ENCODE measurements at places on chromosomes 4 and X.

DNA sequence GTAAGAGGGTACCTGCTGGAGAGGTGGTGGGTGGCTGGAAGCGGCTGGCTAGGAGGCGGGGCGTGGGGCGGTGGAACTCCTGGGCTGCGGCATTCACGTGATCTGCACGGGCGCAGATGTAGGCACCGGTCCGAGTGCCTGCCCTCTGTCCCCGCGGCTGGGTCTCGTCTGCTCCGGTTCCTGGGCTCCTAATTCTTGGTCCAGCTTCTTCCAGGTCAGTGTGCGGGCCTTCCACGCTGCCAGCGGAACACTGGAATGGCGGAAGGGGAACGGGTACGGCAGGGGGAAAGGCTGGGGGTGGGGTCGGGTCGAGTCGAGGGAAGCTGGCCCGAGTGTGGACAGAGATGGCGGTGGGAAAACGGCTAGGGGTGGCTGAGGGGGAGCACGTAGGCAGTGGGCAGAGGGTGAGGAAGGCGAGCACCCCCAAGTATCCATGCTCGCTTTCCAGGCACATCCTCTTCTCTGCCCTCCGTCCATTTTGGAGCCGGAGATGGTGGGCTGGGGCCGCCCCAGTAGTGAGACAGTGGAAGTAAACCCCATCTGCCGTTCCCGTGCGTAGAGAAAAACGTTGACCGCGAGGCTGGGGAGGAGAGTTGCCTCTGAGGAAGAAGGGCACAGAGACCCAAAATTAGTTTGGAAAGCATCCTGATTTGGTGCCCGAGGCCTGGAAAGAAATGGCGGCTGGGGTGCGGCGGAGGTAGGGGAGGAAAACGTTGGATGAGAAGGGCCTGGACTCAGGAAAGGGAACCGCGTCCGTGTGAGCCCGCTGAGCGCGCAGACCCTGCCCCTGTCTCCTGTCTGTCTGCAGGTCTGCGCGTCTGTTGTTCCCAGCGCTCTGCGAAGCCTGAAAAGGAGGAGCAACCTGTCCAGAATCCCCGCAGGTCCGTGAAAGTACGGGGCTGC is at the start of gene TCEAL4:
Gene TCEAL4 (plus strand): TSS at position 105 of the 903 bp plus-strand sequence. CDS start 1,161 bp downstream, outside the sequence.
- no peak for DNase-seq

DNA sequence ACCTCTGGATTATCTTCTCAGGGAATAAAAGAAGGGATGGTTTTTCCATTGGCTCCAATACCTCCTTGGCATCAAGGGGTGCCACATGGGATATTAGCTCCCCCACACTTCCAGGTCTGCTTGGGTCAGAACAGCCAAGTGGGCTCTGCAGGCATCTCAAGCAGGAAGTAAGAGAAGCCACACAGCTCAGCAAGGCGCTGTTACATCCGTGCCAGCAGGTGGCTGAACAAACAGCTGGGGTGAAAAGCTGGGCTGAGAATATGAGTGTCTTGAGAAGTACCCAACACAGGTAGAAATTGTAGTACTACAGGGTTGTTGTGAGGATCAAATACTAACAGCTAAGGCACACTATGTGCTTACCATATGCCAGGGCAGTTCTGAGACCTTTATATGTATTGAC is 76.7 kb upstream of the TMEM150C start:
- no peak for DNase-seq

DNA sequence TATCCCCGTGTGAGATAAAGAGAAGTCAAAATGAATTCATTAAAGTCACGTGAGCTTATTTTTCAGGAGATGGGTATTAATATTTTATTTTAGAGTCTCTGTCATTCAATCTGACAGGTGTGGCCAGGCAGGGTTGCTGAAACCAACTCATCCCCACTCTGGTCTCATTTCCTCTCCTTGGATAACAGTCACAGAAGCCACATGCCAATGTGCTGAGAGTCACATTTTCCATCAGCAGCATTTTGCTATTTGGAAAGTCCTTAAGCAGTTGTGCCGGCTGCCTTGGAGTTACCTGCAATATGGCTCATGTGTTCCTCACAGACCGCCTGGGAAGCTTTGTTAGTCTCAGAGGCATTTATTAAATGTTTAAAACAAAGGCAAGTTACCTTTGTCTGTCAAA is 302.3 kb downstream of the DCHS2 start:
- DNase-seq, result no peak

DNA sequence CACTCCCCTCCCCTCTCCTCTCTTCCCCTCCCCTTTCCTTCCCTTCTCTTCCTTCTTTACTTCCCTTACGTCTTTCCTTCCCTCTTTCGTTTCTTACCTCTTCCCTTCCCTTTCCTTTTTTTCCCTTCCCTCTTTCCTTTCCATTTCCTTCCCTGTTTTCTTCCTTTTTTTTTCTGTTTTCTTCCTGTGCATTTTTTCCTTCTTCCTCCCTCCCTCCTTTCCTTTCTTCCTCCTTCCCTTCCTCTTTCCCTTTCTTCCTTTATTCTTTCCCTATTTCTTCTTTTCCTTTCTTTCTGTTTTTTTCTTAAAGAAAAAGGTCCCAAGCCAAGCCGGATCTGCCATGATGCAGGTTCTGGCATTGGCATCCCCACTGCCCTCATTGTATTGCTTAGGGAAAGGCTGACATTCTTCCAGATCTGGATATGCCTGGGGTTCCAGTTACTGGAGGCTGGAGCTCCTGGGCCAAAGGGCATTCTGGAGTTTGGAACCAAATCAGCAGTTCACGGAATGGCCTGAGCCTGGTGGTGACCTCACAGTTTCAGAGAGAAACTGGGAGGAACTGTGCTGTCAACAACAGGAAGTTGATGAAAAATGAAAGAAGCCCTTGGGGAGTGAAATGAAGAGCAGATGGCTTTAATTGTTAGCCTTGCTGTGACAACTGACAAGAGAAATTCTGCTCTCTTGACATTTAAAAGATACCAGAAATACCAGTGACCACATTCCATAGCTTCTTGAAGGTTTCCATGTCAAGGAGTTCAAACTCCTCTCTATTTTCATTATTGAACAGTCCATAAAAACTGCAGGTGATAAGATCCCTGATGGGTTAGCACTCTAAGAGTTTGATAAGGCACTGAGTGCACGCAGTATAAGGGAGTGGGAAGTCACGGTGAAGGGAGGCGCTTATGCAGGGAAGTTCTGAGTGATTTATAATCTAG is 622.1 kb downstream of the SPRY1 start:
- no peak for DNase-seq

GRCh38 chr4:175447016-175447415 is 365.0 kb downstream of the GPM6A start:
- no peak for DNase-seq

DNA sequence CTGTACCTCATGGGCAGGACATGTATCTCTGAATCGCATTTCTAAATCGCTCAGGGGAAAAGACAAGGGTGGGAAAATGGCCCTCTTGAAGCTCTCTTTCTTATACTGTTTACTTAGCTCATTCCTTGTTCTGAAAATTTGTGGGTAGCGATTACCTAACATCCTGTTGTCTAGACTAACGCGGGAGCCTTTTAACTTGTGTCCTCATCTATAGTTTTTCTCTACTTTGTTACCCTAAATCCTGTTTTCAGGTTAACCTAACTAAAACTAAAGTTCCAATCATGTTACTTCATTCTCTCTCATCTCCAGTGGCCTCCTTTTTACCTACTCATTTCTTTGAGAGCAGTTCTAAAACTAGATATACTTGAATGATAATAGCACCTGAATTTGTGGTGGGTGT is 45.0 kb downstream of the SNX25 start:
- DNase-seq, result no peak

GRCh38 chr4:213971-214370 is 89.7 kb downstream of the ZNF718 start:
- no peak for DNase-seq

- no peak for DNase-seq
Observed at GRCh38 chr4:83768146-83768545, 232.2 kb downstream of the GPAT3 start.

- no peak for DNase-seq
Observed at GRCh38 chr4:15495621-15496020, 25.9 kb downstream of the CC2D2A start.
